ENCODE measurements at places on chromosomes 1 and 21. TPM values are rescaled to one million over a fixed set of nuclear protein-coding genes. Genes with fewer than 3 reads are reported as not detected.

Gene GSTM3
- 5.5 TPM for total RNA-seq

Gene HENMT1
- 1.7 TPM for total RNA-seq

Gene FCGR2B
- not detected for total RNA-seq

Gene NUCKS1
- total RNA-seq: 417 TPM

Gene GPR137B
- total RNA-seq: 7.2 TPM

Gene SPRR3
- 0.27 TPM for total RNA-seq

Gene TMPRSS15
- 0.25 TPM for total RNA-seq

Gene WNT3A
- total RNA-seq: 0.17 TPM

Gene SNIP1
- 17.0 TPM for total RNA-seq

Gene UBE2G2
- total RNA-seq: 84.0 TPM

Gene ESRRG
- 4.7 TPM for total RNA-seq

Gene PEX19
- 94.7 TPM for total RNA-seq

Gene OR2L3
- total RNA-seq: not detected

Gene RAD54L
- 58.3 TPM for total RNA-seq

Gene L1TD1
- total RNA-seq: 200 TPM

Gene UBL4B
- not detected for total RNA-seq
